ENCODE measurements at places on chromosomes 3 and 15.

- DNase-seq = no peak
These were observed 341.4 kb upstream of the SGO1 start for GRCh38 chr3:20527368-20527767.

GRCh38 chr3:50620420-50620819, 3.5 kb downstream of the MAPKAPK3 start:
- no peak for DNase-seq

DNA sequence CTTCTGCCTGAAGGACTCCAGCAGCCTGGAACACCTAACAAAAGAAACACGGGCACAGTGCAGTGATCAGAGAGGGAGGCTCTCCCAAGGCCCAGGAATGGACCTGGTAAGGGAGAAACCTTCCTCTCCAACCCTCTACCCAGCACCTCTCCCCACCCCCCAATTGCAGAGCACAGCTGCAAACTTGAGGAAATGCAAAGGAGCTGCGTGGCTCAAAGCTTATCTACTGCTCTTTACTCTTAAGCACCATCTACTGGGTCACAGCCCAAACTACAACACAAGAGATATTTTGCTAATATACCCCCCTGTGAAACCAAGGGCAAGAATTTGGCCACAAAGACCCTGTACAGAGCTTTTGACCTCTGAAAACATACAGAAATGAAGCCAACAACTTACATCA, 328.3 kb downstream of the OXSM start:
- no peak for DNase-seq

DNA sequence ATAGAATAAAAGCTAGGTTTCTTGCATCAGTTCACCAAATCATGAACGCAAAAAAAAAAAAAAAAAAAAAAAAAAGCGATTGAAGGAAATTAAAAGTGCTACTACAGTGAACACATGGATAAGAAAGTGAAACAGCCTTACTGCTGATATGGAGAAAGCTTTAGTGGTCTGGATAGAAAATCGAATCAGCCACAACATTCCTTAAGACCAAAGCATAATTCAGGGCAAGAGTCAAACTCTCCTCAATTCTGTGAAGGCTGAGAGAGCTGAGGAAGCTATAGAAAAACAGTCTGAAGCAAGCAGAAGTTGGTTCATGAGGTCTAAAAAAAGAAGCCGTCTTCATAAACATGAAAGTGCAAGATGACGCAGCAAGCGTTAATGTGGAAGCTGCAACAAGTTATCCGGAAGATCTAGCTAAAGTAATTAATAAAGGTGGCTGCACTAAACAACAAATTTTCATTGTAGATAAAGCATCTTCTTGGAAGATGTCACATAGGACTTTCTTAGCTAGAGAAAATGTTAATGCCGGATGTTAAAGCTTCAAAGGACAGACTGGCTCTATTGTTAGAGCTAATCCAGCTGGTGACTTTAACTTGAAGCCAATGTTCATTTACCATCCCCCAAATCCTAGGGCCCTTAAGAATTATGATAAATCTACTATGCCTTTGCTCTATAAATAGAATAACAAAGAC, 19.2 kb downstream of the P3H2 start:
- DNase-seq = no peak

- DNase-seq = no peak
These were observed 24.9 kb upstream of the WNT5A start for GRCh38 chr3:55511895-55512570.

DNA sequence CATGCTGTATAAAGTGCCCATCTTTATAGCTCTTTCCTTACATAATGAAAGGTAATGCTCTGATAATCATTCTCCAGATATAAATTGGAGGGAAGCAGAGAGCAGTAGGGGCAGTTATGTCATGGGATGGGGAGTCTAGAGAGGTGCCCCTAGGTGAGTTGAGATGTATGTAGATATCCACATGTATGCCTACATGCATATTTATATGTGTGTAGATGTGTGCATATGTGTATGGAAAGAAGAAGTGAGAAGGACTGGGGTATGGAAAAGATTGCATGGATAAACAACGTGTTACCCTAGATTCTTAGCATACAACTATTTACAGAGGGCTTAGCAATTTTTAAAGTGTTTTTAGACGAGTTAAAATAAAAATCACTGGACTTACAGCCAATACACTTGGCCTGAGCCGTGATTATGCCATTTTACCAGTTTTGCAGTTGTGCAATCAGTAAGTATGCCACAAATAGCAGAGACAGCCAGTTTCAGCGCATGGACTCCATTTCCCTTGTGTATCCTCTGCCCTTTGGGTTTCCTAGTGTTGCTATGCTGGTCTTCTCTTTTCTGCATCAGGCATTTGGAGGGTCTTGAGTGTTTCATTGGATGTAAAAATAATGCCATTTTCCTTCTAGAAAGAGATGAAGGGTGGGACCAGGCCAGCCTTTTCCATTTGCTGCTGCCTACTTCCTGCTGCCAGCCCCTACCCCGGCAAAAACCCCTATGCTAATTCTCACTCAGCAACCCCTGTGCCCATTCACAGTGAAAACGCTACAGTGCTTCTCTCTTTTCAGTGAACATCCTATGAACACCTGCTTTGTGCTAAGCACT, 199.4 kb upstream of the NR2E3 start:
- no peak for DNase-seq

GRCh38 chr3:87307805-87308204, 31.4 kb upstream of the POU1F1 start:
- DNase-seq = no peak

DNA sequence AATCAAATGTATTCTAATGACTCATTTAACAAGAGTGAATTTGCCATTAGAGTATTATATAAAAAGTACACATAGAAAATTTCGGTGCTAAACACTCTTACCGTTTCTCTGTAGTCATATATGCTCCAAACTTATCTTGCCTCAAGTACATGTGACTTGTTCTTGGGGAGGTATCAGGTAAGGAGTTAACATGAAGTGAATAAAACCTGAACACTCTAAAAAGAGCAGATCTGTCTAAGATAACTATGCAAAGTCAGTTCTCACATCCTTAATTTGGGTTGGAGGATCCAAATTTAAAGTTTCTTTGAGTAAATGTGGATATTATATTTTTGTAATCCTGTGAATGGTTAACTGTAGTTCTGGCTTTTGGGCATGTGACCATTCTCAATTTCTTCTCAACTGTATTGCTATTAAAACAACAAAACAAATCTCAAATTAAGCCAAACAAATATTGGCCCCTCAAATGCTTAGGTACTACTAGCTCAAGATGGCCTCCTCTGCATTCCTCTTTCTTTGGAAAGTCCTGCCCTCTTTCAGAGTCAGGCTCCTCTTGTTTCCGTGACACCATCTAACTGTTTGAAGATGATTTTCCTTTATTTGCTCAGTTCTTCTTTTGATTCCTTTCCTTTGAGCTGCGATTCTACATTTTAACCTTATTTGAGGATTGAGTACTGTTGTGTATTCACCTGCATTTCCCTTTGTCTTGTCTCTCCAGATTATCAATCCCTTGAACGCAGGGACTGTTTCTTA, 4.2 kb downstream of the EDEM1 start:
- no peak for DNase-seq

DNA sequence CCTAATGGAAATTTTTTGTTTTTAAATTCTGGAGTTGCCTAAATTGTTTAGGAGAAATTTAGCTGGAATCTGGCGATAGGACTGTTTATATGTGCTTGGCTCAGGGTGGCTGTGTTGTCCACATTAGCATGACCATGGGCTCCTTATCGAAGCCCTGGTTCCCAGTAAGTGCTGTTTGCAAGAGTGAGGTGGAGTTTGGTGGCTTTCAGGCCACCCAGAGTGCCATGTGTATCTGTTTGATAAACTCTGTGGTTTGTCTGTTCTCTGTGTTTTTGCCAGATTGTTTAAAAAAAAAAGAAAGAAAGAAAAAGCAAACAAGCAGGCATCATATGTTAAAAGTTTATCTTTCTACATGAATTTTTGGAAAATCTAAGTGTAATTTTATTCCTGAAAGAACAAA, 51.5 kb downstream of the PLCL2 start:
- DNase-seq = no peak

- peak; percentile 62 for DNase-seq
These were observed 4.0 kb downstream of the FBXL22 start for GRCh38 chr15:63601026-63601703.

DNA sequence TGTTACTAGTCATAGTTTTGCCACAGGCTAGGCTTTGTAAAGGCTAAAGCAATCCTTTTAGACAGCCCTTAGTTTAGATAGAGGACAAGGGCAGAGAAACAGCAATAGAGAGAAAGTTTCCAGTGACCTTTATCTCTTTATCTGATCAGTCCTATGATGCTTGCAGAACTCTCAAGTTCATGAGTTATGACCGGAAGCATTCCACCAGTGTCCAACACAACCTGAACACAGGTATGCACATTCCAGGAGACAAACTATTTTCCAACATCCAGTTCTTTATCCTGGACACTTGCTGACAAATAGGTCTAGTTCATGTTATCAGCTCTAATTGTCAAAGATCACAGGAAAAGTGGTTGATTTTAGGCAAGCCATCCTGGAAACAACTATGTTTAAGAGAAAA, 422.2 kb downstream of the MAGI1 start:
- no peak for DNase-seq

DNA sequence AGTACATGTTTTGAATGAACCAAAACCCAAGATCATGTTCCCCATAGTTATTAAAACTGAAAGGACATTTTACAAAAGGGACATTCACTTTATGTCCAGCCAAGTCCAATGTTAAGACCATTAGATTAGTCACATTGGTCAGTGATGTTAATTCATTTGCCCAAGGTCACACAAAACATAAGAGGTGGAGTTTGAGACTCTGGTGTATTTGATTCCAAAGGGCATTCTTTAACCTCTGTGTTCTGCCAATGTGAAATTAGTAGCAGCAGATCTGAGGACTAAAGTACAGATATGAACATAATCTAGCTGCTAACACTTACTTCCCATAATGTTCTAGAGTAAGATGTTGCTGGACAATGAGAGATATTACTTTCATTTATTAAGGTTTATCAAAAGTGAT, 425.6 kb downstream of the TUSC7 start:
- no peak for DNase-seq

- no peak for DNase-seq
These were observed 31.2 kb downstream of the MAGEF1 start for GRCh38 chr3:184680385-184681345.

DNA sequence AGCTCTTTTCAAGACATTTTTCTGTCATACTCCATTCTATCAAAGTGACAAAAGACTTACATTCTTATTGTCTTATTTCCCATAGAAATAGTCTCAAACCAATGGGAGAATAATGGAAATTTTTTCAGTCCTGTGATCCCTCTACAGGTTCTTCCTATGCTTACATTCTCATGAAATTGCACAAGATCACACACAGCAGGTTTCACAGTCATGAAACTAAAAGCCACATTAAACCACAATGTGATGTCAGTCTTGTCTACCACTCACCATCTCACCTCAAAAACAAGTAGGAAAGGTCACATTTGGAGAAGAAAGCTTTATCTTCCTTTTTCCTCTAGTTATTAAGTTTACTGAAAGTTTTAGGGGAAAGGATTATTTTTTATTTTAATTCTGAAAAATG, 161.0 kb upstream of the RORA start:
- DNase-seq = no peak

GRCh38 chr15:63948971-63949370, 97.3 kb downstream of the DAPK2 start:
- no peak for DNase-seq

DNA sequence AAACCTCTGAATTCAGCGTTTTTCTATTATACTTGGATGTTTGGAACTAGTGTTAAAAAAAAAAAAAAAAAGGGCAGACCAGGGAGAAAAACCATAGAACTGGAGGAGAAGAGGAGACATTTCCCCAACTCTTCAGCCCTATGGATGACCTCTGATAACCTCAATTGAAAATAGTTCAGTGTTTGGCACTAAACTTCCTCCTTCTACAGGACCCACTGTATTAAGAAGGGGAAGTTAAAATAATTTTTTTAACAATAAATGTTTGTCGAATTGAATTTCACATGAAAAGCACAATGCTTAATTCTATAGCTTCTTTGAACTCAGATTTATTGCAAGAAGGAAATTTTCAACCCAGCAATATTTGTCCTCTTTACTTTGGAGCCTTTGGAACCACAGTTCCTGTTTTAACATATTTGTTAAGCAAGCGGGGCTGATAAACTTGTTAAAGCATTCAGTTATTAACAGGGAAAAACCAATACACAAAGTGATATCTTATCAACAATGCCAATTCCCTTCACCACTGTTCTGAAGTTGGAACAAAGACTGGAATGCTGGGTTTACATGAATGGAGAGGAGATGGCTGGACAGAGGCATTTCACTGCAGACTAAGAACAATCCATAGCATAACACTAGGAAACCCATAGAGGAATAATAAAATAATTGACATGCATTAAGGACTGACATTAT, 3.1 kb upstream of the A4GNT start:
- no peak for DNase-seq

DNA sequence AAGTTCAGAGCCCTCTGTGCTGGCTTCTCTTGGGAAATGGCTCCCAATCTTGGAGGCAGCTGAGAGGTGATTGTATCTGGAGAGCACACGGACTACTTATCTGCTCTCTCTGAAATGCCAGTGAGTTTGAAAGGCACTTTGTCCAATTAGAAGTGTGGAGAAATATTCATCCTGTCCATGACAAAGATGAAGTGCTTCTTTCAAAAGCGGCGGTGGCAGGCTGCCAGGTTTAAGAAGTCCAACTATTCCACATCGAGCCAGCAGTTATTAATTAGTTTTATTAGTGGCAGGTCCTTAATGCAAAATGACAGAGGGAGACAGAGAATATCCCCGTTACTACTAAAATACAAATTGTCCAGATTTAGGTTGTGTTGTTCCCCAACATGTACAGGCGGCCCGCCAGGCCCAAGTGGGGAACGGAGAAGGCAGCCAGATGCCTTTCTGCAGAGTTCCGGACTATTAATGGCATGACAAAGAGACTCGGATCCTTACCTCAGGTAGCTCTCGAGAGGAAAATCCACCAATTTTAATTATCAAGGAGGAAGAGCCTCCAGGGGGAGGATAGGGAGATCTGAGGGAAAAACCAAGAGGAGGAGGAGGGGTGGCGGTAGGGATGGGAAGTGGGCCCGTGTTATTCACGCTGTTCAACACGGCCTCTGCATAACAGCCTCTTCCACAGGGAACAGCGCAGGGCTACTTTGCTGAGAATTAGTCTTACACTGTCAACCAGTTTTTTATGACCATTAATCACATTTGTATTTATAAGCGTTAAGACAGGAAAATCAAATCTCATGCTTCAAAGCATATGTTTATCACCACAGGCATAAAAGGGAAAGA, 42.0 kb downstream of the RORA start:
- no peak for DNase-seq
